Heart left ventricle (tissue), 16 donors: ENCODE measurements at places on chromosomes 5 and 9.
A peak's percentile ranks its signal among the peaks of the same experiment; 100 is the strongest.

- no peak for DNase-seq
Observed at GRCh38 chr9:123943671-123944070, 13.7 kb upstream of the DENND1A start.

GRCh38 chr9:81592887-81593266 lies 96.5 kb downstream of the TLE1 start:
- DNase-seq, result peak; percentile 53

DNA sequence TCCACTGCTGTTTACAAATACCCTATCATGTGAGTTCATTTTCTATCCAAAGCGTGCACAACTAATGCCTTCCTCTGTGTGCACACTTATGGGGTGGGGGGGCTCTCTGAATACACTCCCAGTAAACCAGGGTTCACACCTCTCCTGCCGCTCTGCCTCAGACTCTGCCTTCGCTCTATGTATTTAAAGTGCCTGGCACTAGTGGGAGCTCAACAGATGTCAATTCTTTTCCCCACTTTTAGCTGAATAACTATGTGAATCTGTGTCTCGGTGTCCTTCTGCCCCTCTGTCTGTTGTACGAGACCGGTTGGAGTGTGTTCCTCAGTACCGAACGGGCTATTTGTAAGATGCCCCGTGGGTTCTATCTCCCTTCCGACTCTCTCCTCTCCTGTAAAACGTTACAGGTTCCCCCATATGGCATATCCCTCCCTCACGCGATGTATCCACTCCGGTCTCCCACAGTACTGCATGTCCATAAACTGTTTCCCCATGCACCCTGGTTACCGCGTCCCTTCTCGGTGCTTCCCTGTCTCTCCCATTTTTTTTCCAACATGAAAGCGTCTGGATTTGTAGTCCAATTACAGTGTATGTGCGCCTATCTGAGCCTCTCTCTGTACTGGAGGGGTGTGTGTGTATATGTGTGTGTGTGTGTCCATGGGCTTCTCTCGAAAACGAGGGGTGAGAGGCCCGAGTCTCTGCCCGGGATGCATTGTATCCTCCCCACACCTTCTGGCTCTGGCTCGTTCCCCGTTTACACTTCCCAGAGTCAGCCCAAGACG lies 1.6 kb downstream of the ELL2 start:
- peak; percentile 30 for DNase-seq

GRCh38 chr5:59098743-59099142 lies 515.9 kb downstream of the RAB3C start:
- DNase-seq, result no peak

DNA sequence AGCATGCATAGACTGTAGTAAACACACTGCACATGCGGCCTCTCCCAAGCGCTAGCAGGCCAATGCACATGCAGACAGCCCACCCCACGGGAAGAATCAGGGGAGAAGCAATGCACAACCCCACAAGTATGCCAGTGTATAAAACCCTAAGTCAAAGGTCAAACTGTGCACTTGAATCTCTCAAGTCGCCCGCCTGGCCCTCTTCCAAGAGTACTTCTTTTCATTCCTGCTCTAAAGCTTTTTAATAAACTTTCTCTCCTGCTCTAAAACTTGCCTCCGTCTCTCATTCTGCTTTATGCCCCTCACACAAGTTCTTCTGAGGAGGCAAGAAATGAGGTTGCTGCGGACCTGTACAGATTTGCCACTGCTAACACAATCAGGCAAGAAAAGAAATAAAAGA lies 50.4 kb downstream of the PTPDC1 start:
- DNase-seq, result no peak

DNA sequence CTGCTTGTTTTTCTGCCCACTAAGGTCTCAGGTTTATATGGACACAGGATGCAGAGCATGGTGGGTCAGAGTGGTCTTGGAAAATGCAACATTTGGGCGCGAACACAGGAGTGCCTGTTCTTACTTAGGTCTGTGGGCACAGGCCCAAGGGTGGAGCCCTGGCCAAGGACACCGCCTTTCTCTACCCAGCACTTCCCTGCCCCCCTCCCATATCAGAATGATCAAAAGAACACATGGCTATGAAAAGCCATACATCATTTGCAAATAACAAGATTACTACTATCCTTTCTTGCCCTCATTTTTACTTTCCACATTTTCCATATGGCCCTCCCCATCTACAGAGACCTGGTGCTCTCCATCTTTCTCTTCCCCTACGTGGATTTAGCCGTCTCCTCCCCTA lies 162.2 kb downstream of the ENC1 start:
- no peak for DNase-seq

GRCh38 chr9:13047827-13048587 lies 231.5 kb downstream of the MPDZ start:
- DNase-seq, result no peak

GRCh38 chr5:10660135-10660534 lies 96.3 kb downstream of the ANKRD33B start:
- DNase-seq, result no peak

- peak; percentile 85 for DNase-seq
Observed at GRCh38 chr5:180784497-180785097, 18.0 kb downstream of the MGAT1 start.

DNA sequence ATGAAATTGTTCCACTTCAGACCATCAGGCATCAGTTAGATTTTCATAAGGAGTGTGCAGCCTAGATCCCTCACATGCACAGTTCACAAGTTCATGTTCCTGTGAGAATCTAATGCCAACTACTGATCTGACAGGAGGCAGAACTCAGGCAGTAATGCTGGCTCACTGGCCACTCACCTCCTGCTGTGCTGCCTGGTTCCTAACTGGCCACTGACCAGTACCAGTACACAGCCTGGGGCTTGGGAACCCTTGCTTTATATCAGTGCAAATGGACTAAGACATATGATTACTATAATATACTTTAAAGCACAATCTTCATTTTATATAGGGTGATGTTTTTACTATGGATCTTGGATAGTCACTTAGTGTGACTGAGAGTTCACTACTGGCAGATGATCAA lies 259.2 kb downstream of the SLCO4C1 start:
- DNase-seq, result no peak

DNA sequence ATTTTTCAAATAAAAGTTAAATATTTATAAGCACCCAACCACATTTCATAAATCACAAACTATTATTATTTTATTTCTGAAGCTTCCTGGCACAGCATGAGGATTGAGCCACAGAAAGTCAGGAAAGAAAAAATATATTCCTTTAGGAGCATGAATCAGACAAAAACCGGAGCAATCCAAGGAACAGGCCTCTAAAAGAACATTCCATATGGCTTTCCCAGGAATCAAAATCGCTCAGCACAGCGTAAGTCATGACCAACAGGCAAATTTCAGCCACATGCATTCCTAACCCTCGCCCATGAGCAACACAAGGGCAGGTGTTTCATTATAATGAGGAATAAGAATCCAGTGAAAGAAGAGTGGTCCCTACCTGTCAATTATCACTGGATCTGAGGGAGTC lies 26.7 kb downstream of the EBF1 start:
- no peak for DNase-seq

GRCh38 chr5:55327281-55327680 lies 19.5 kb downstream of the MTREX start:
- DNase-seq, result no peak

DNA sequence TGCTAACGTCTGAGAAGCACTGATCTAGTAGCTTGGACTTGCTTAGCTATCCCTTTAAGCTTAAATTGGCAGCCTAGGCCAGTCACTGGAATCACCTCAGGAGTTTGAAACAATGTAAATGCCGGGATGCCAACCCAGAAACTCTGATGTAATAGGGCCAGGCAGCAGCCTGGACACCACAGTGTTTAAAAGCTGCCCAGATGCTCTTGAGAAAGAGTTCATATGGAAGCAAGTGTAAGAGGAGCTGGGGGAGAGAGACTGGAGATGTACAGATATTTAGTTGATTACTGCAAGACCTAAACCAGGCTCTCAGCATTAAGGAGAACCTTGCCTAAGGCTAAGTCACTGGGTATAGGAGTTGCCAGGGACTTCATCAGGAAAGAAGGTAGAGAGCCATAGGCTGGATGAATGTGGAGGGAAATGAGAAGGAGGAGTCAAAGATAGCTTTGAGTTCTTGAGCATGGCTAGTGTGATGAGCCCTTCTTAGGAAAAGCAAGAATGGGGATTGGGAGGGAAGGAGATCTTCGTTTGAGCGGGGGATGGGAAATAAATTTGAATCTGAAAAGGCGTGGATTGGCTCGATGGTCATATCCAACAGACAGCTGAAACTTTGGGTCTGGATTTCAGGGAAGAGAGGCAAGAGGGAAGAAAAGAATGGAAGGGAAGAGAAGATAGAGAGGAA lies 392.9 kb upstream of the WWC1 start:
- DNase-seq, result no peak

DNA sequence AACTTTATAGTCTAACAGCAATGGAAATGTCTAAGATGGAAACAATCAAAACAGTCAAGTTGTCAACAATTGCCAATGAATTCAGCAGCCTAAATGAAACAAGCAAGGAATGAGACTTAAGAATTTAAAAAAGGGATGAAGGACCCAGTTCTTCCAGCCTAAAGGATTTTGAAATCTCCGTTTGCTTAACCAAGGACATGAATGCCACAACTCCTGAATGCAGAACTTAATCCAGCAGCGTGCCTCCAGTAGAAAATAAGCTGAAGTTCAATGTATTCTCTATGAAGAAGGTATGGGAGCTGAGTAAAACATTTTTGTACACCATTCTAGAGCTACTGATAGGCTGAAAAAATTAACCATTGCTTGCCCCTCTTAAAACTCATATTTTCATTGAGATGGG lies 411.3 kb downstream of the ARHGEF28 start:
- no peak for DNase-seq

GRCh38 chr5:135317286-135317685 lies 81.7 kb downstream of the MACROH2A1 start:
- DNase-seq, result no peak

DNA sequence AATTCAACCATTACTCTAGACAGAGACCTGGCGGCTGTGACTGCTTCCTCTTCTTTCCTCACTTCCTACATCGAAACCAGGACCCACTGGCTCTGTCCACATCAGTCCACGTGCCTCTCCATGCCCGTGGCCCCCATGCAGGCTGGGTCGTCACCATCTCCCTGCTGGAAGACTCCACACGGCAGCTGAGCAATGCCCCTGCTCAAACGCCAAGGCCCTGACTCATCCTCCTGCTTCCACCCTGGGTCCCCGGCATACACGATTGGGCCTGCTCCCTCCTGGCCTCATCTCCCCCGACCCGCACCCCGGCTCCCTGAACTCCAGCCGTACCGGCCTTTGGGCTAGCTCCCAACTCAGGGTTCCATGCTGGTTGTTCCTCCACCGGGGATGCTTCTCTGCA lies 67.2 kb upstream of the IER5L start:
- DNase-seq, result no peak

- DNase-seq, result no peak
Observed at GRCh38 chr5:17374973-17375742, 122.9 kb upstream of the TAF11L2 start.

DNA sequence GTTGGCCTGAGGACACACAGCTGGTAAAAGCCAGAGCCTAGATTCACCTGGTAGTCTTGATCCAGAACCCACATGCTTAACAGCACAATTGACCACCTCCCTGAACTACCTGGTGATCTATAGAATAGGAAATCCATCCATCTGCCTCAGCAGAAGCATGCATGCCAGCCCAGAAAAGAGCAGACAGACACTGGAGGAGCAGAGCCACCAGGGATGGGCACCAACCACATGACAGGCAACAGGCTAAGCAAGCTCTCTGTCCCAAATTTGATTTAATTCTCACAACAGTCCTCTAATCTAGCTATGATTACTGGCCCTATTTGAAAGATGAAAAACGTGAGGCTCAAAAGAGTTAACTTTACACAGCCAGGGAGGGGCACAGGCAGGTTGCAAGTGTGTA lies 208.1 kb downstream of the SPOCK1 start:
- no peak for DNase-seq

DNA sequence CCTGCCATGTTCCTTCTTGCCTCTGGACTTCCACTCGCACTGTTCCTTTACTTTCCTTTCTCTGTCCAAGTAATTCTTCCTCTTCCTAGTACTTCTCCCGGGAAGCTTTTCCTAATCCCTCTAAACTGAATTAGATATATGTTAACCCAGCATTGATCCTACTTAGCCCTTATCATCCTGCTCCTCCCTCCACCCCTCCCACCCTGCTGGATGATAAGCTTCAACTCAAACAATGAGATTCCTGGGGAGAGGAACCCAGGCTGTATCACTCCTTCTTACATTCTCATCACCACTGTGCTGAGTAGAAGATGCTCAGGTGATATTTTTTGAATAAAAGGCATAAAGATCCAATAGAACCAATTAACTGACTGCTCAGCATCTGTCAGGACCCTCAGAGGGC lies 45.7 kb downstream of the CDK5RAP2 start:
- DNase-seq, result no peak

DNA sequence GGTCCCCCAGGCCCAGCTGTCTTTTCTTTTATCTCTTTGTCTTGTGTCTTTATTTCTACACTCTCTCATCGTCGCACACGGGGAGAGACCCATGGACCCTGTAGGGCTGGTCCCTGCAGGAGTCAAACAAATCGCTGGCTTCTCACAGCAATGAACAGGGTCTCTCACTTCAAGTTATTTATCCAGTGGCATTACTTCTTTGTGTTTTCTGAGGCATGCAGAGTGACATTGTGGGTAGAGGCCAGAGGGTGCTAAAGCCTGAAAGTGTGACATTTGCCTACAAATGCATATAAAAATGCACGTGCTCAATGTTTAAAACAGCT lies 127.6 kb downstream of the ST8SIA4 start:
- DNase-seq, result no peak

DNA sequence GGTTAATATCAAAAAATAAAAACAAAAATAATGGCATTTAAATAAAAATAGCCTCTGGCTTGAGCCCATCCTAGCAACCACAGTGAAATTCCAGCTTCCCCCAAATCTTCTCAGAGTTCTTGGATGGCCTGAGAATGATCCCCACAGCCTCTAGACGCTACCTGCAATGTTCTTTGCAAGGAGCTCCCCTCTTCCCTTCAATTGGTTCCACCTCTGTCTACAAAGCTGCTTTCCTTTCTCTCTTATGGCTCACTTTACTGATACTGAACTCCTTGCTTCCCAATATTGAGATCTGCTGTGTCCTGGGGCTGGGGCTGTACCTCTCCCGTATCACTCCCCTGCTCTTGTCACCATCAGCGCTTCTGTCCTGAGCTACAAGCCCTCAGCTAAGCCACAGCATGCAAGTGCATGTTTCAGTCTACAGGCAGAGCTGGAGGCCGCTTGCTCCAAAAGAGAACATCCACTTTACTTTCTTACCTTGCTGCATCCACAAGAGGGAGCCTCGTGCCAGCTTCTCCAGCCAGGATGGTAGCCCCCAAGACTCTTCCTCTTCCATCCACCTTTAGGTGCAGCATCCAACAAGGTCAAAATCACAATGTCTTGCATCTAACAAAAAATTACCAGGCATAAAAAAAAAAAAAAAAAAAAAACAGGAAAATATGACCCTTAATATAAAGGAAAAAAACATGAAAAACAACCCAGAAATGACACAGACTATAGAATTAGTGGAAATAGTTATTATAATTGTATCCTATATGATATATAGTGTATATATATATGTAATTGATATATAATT lies 57.4 kb upstream of the PRSS3 start:
- no peak for DNase-seq

DNA sequence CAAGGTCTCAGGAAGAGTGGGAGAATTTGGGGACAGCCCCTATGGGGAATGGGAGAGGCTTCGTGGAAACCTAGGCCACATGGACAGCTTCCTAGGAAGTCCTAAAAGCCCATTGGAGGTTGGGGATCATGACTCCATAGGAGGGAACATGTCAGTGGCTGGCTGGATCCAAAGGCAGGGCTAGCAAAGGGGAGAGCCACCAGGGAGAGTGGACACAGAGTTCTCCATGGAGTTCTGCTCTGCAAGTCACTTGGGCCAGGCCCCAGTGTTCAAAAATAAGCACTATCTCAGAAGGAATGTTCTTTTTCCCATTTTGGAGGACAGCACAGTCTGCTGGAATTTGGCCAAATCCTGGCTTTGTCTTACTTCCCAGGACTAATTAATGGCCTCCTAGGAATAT lies 140.6 kb upstream of the RAD23B start:
- DNase-seq, result no peak
